Inflammatory macrophage (primary cell): ENCODE measurements at places on chromosomes 3 and 15.

DNA sequence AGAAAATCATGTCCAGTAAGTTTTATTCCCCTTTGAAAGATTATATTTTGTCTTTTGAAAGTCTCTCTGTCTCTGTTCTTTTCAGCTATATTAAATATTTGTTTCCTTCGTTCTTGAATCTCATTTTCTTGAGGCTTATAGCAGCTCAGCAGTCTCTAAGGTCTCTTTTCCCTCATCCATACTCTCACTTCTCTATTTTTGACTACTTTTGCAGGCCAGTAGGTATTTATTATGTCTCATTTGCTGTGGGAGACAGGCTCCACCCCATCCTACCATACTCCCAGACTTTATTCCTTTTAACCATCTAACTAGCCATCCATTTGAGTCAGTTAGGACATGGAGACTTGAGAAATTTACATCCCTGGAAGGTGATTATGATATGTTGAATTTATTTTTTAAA lies 71.0 kb downstream of the FILIP1L start:
- DNase-seq: no peak

DNA sequence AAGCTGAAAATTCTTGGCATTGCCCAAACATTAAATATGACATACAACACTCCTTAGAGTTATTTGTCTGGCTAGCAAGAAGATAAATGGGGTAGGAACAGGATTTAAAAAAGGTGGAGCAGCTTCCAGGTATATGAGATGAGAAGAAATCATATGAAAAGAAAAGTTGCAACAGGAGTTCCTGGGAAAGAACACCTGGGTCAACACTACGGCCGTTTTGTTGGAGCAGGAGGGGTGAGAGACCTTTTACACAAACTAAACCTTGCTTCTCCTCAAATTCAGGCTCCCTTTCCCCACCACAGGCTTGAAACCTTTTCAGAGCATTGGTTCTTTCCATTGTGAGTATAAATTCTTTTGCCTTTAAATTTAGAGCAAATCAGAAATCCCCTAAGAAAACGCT lies 18.8 kb upstream of the GUCA1C start:
- no peak for DNase-seq

DNA sequence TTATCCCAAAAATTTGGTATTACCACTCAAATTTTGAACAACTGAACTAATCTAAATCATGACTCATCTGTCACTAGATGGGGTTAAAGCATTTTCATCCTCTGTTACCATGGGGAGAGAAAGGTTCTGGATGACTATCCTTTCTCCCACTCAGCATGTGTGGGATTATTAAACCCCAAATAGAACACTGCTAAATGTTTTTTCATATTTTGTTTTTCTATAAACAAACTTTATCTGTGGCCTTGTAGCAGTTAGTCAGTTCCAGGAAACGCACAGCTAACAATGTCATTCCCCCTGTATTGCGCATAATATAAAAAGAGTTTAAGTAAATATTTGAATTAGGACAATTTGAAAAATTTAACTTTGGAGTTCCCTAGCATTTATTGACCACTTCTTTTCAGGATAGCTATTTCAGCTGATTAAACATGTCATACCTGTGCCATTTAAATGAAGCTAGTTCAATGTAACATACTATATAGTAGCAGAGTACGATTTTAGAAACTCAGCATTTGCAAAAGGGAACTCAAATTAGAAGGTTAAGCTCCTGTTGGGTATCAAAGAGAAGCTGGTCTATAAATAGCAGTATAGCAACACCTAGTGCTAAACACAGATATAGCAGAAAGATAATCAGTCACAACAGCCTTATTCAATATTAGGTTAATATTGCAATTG lies 9.2 kb upstream of the TMEM212 start:
- peak; percentile 57 for DNase-seq

DNA sequence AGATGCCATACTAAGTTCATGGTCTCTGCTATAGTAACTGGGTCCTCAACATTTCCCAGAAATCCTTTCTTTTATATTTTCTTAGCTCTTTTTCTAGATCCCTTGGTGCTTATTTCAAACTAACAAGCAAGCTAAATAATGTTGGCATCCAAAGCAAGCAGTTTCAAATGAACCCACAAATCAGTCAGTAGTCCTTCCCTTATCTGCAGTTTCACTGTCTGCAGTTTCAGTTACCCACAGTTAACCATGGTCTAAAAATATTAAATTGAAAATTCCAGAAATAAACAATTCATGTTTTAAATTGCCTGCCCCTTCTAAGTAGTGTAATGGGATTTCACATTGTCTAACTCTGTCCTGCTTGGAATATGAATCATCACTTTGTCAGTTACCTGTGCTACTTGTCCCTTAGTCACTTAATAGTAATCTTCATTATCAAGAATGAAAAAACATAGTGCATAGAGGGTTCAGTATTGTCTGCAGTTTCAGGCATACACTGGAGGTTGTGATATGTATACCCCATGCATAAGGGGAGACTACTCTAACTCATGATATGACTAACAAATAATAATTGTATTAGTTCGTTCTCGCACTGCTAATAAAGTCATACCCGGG lies 633.7 kb downstream of the MECOM start:
- no peak for DNase-seq

DNA sequence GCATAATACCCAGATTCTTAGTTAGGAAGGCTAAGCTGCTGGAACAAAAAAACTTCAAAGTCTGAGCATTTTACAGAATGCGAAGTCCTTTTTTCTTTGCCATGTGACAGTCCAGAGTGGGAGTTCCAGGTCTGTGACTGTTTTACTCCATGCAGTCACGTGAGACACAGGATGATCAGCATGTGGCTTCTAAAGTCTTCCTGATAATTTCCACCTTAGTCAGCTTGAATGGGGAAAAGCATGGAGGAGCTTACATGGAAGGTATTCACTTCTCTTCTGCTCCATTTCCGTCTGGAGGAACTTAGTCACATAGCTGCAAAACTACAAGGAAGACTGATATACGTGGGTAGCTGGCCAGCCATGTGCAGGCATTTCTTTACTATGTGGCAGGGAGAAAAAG lies 1.7 kb downstream of the SNTN start:
- DNase-seq: no peak

- peak; percentile 58 for DNase-seq
These were observed 63.2 kb downstream of the HCN4 start for GRCh38 chr15:73305331-73306211.

- no peak for DNase-seq
These were observed 2.0 kb upstream of the TRAT1 start for GRCh38 chr3:108820586-108820985.

- no peak for DNase-seq
These were observed 999.0 kb downstream of the TUSC7 start for GRCh38 chr3:117708601-117709000.

GRCh38 chr3:72099326-72100079 lies 314.6 kb upstream of the PROK2 start:
- DNase-seq: no peak

GRCh38 chr3:98739266-98739665 lies 23.9 kb upstream of the ST3GAL6 start:
- DNase-seq: no peak

GRCh38 chr3:185914911-185915629 lies 22.7 kb downstream of the TRA2B start:
- DNase-seq: no peak

DNA sequence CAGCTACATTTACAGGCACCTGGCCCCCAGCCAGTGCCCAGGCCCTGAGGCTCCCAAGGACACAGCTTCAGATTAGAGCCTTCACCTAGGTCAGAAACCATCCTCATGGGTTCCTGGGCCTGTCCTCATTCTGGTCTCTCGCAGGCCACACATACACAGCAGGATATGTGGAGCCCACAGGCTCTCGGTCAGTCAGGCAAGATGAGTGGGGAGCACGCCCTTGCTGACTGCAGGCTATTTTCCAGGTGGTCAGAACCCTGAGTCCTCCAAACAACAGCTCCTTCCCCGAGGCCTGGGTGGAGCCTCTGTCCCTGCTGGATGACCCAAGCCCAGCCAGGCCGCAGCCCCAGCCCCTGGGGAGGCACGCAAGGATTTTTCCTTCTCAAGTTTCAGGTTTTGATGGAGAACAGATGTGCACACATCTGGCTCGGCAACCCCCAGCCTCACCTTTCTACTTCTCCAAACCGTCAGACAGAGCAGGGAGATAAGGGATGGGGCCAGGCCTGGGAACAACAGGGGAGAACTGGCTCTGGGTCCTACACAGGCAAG lies 1.6 kb downstream of the STRA6 start:
- DNase-seq: no peak

GRCh38 chr15:80841541-80841940 lies 62.4 kb downstream of the CEMIP start:
- no peak for DNase-seq

- peak; percentile 62 for DNase-seq
These were observed 677.4 kb downstream of the SQOR start for GRCh38 chr15:46312133-46312740.

DNA sequence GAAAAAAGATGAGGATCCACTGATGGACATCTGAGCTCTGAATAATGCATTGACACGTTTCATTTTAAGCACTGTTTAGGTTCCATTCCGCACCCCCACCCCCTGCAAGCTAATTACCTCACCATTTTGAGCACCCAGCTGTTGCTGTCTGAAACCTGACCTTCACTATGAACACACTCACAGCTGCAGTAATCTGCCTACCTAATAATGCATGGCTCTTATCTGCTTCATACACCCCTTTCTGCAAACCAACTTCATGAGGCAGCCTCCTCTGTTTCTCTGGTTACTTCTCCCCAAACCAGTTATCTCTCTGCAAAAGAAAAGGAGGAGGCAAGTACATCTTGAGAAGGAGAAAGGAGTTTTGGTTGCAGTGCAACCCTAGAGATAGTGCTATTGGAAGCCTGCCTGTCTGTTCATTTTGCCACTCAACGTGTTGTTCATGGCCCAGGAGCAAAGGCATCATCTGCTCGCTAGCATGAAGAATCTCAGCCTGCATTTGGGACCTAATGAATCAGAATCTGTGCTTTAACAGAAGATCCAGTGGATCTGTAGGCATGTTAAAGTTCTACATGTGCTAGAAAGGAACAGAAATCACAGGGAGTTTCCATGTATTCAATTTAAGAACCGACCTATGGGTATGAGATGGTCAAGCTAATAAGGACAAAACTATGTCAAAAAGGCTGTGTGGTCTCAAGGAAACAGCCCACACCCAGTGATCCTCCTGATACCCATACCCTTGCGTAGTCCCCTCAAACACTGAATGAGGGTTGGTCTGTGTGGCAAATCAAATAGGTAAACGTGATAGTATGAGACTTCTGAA lies 87.2 kb downstream of the MB21D2 start:
- DNase-seq: no peak

DNA sequence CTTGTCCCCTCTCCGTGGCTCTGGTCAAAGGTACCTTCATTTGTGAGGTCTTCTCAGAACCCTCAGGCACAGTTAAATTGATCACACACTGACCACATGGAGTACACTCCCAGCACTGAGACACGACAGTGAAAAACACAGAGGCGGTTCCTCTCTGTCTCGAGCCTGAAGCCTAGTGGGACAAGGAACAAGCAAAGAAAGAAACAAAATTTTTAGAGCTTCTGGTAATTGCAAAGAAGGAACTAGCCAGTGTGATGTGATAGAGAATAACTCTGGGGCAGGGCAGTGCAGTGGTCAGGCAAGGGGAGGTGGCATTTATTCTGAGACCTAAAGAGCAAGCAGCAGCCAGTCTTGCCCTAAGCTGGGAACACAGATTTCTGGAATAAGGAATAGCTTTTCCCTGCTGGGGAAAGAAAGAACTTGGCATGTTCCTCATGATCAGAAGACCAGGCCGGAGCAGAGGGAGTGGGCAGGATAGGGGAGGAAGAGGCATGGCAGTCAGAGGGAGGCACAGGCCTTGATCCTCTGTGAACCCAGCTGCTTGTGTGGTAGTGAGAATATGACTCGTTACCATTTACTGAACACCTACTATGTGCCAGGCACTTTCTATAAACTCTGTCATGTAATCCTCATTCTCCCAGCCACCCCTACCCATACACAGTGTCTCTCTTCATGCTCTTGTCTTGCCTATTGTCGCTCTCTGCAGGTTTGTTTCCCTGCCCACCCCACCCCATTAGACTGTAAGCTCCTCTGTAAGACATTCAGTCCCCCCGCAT lies 262.3 kb upstream of the HES1 start:
- peak; percentile 45 for DNase-seq

GRCh38 chr15:29233566-29233965 lies 36.1 kb downstream of the NSMCE3 start:
- no peak for DNase-seq

- no peak for DNase-seq
These were observed 264.0 kb downstream of the KLF13 start for GRCh38 chr15:31590609-31591008.

DNA sequence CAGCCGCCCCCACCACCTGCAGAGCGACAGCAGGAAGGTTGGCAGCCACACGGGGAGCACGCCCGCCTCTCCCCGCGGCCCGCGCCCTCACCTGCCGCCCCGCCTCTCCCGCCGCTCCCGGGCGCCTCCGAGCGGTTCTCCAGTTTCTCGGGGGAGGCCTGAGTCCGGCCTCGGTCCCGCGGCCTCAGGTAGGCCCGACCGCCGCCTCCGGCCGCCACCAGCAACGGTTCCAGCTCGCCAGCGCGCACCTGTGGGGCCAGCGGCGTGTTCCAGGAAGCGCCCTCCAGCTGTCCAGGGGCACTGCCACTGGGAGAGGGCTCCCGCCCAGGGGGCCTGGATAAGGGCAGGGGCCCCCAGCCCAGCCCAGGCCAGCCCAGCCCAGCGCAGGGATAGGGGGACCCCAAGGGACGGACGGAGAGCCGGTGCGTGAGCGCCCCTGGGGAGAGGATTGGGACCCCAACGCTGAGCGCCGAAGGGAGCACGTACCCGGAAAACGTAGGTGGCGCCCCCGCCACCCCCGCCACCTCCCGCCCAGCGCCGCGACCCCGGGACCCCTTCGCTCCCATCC lies 2.2 kb downstream of the LTK start:
- DNase-seq: no peak

GRCh38 chr3:28132941-28133340 lies 108.5 kb upstream of the CMC1 start:
- DNase-seq: no peak
